Right kidney (tissue), 9 donors: ENCODE measurements at places on chromosomes 3 and 15.
A peak's percentile ranks its signal among the peaks of the same experiment; 100 is the strongest.

DNA sequence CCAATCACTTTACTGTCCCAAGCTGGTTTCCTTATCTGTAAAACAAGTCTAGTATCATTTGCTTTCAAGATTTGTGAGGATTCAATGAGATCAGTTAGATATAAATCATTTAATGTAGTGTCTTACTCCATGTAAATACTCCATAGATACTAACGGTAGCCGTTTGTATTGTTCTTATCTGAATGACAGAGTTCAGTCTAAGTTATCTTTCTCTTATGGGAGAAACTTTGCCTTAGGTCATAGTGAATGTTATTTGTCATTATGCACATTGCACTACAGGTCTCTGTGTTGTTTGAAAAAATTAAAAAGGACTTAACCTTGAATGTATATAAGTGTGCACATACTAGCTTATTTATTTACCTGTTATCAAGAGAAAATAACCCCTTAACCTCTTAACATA lies 44.7 kb downstream of the MBNL1 start:
- no peak for DNase-seq

- no peak for DNase-seq
Measured at GRCh38 chr3:186118692-186119091, 9.8 kb upstream of the ETV5 start.

DNA sequence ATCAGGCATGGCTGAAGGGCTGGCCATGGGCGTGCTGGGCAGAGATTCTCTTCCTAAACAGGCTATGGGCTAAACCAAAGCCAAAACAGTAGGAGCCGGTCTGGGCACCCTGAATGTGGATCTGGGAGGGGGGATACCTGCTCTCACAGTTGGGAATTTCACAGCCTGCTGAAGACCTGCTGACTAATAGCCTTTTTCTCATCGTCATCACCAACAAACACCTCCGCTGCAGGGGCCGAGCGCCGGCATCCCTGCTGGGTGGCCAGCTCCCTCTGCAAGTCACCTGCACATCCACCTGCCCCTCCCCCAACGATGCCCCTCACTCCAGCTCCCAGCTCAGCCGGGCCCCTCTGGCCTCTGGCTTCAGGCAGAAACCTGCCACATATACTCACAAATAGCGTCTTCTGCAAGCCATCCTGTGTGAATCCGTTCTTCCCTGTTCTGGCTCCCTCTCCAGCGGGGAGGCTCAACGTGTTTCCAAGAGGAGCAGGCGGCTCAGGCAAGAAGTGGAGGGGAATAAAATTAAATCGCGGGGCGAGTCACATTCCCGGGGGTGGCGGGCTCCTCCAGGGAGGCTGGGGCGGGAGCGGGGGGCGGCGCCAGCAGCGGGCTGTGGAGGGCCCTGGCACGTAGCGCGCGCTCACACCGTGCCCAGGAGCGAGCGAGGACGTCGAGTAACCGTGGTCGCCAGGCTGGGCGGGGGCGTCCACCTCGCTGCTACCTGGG lies 466 bp downstream of the IQSEC1 start:
- DNase-seq: no peak

GRCh38 chr3:26963361-26963743 lies 340.8 kb downstream of the LRRC3B start:
- no peak for DNase-seq

DNA sequence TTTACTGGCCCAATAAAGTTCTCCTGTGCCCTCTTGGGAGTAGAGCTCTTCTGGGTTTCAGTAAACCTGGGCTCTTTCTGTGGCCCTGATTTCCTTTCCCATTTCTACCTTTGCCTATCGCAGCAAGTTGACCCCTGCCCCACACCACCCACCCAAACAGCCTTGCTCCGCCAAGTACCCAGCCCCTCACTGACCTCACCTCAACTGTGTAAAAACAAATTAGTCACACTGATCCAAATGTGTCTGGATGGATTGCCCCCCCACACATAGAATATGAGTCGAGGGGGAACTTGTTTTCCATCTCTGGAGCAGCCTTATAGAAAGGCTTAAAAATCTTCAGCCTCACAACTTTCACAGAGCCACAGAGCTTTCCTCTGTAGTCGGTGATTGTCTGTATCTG lies 28.6 kb upstream of the VEPH1 start:
- no peak for DNase-seq

DNA sequence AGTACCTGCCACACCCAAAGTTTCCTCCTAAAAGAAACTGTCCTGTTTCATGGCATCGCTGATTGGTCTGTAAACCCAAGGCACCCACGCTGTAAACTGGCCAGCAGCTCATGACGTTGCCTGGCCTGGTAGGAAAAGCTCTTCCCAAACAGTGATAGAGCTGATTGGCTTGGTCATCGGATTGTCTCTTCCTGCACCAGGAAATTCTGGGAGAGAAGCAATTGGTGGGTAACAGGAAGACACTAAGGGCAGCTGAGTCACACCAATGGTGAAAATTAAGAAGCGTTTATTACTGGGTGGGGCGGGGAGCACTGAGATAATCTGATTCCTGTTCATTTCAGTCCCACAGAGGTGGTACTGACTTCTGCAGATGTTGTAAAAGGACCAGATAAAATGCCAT lies 31.0 kb downstream of the KLHL6 start:
- DNase-seq: no peak

DNA sequence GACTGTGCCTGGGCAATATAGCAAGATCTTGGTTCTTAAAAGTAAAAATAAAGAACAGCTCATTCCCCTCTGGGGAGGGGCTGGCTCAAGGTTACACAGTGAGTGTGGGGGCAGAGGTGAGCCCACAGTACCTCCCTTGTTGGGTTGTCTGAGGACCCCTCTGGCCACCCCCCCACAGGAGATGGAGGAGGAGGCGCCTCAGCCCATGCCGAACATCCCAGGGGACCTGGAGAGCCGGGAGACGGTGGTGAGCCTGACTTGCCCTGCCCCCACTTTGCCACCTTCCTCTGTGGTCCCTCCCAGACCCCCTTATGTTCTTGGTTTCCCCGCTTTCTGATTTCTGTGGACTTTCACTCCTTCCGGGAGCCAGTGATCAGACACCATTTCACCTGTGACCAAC lies 28.7 kb downstream of the NGRN start:
- no peak for DNase-seq

DNA sequence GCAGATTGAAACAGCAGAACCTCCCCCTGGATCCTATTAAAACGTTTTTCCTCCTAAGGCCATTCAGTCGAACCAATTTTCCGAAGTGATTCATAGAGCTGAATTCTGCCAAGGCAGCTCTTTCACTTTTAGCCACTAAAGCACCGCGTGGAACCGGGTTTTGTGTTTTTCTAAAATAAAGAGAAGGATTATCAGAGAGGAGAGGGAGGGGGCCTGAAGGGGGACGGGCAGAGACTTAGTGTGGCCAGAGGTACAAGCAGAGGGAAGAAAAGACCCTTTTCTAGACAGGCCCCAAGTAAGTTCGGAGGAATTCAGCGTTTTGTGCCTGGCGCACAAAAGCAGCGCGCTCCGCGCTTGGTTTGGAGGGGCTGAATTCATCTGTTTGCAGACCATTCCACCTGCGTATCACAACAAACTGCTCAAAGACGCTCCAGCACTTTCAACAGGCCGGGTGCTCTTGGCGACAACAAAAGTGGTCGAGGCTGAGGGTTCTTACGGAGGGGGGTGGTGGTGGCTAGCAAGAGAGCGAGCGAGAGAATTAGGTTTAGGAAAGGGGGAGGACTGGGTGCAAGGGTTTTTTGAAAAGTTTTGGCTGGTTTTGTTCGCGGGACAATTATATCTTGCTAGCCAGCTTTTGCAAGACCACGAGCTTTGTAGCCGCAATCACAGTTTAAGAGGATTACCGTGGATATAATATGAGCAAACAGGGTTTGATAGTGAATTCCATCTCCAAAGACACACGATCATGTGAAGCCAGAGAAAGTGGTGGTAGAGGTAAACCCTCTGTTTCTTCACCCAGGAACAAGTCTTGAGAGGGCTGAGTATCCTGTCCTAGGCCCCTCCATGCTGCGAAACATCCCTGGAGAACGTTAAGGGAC lies 1.2 kb upstream of the FEZF2 start:
- peak; percentile 47 for DNase-seq

GRCh38 chr3:193052354-193053045 lies 134.8 kb upstream of the MB21D2 start:
- no peak for DNase-seq

GRCh38 chr3:127732879-127733350 lies 60.2 kb downstream of the ABTB1 start:
- no peak for DNase-seq

GRCh38 chr3:53823956-53824657 lies 22.1 kb downstream of the CHDH start:
- no peak for DNase-seq

GRCh38 chr3:39960515-39961191 lies 151.2 kb downstream of the MYRIP start:
- no peak for DNase-seq

DNA sequence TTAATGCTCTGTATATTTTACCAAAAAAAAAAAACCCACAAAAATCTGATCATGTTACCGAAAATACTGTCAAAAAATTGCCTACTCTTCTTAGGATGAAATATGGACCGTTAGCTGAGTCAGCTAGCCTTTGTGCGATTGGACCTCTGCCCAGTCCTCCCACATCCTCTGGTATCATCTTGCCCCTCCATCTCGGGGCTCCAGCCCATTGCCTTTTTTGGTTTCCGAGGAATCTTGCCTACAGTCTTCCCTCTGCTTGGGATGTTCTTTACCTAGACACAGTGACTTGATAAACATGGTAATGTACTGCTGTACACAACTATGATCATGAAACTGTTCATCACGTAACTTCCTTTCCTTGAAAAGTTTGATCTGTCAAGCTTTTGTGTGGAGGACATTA lies 371.4 kb downstream of the SV2B start:
- DNase-seq: no peak

- DNase-seq: no peak
Measured at GRCh38 chr15:56040081-56041035, 46.9 kb upstream of the NEDD4 start.

DNA sequence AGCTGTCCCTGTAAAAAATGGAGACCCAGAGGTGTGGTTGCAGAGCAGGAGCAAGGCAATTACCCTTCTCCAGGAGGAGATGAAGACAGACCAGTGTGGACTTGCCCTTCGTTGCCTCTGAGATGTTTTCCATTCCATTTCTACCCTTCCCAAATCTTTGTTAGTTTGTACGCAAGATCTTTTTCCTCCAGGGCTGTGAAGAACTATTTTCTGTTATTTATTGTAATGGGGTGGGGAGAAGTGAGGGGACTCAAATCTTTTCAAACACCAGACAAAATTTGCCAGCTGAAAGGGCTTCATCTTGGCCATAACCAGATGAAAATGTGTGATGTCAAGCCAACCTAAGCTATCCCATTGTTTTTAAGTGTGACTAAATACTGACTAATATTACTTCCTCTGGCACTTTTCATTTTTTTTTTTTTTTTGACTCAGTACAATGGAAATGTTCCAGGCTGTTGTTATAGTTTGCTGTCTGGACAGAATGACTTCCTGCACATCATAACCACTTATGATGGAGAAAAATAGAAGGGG lies 271.3 kb upstream of the TPRG1 start:
- no peak for DNase-seq
